Calu3 (cell line): ENCODE measurements at places on chromosomes 7 and 10.

DNA sequence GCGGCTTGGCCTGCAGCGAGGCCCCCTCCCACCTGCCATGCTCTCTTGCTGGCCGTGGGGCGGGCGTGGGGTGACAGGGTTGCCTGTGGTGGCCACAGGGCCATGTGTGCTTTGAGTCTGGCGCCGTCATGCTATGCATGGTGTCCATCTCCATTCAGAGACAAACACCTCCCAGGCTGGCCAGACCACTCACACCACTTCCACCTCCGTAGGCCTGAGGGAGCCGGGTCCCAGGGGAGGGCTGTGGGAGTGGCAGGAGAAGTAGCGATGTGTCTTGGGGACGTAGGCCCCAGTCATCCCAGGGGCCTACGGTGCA is 65.5 kb downstream of the DNAJB6 start:
- H3K36me3 ChIP-seq: peaks cover 82% of the 10 kb centered on the region
- no peaks in the 10 kb centered on the region for H3K27me3 ChIP-seq
- no peak overlapping the region for H3K4me3 ChIP-seq
- no peak overlapping the region for H3K27ac ChIP-seq
- DNase-seq: no peak
- peaks cover 26% of the 10 kb centered on the region for H3K4me1 ChIP-seq

GRCh38 chr10:87523731-87524130 is 19.0 kb downstream of the MINPP1 start:
- DNase-seq: no peak
- H3K4me1 ChIP-seq: no peaks in the 10 kb centered on the region
- H3K36me3 ChIP-seq: peaks cover 5% of the 10 kb centered on the region
- H3K4me3 ChIP-seq: no peak overlapping the region
- no peak overlapping the region for H3K27ac ChIP-seq
- no peaks in the 10 kb centered on the region for H3K27me3 ChIP-seq

DNA sequence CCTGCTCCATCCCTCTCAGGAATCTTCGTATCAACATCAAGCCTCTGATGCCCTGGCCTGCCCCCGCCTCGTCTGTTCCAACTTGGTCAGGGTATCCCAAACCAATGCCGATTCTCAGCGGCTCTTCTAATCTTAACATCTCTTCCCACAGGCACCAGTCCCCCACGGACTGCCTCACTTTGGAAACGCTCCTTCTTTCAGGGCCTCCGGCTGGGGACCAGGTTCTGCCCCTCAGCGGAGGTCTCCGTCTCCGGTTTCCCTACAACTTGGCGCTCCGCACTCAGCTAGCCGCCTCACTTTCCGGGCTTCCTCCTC is 488 bp downstream of the ABCF2 start:
- peak overlapping the region; percentile 88 for H3K4me3 ChIP-seq
- DNase-seq: no peak
- peaks cover 15% of the 10 kb centered on the region for H3K4me1 ChIP-seq
- peak overlapping the region; percentile 87 for H3K27ac ChIP-seq
- no peaks in the 10 kb centered on the region for H3K27me3 ChIP-seq

- H3K27ac ChIP-seq: no peak overlapping the region
- H3K4me3 ChIP-seq: no peak overlapping the region
Observed at GRCh38 chr10:22271786-22272185, 44.4 kb upstream of the COMMD3 start.

- H3K36me3 ChIP-seq: peaks cover 11% of the 10 kb centered on the region
- H3K4me1 ChIP-seq: no peaks in the 10 kb centered on the region
Observed at GRCh38 chr7:99489235-99489634, 10.8 kb downstream of the ZNF394 start.

DNA sequence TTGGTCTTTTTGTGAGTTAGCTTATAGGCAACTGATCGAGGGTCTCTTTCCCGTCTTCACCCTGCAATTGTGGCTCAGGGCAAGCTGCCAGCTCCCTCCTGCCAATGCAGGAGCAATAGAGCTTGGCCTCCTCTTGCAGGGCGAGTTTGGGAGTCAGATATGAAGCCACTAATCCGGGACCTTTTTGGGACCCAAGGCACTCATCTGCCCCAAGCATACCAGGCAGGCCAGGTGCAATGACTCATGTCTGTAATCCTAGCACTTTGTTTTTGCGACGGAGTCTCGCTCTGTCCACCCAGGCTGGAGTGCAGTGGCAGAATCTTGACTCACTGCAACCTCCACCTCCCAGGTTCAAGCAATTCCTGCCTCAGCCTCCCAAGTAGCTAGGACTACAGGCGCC is 21.1 kb downstream of the LIMK1 start:
- no peak overlapping the region for H3K4me3 ChIP-seq
- no peaks in the 10 kb centered on the region for H3K4me1 ChIP-seq
- no peak for DNase-seq

DNA sequence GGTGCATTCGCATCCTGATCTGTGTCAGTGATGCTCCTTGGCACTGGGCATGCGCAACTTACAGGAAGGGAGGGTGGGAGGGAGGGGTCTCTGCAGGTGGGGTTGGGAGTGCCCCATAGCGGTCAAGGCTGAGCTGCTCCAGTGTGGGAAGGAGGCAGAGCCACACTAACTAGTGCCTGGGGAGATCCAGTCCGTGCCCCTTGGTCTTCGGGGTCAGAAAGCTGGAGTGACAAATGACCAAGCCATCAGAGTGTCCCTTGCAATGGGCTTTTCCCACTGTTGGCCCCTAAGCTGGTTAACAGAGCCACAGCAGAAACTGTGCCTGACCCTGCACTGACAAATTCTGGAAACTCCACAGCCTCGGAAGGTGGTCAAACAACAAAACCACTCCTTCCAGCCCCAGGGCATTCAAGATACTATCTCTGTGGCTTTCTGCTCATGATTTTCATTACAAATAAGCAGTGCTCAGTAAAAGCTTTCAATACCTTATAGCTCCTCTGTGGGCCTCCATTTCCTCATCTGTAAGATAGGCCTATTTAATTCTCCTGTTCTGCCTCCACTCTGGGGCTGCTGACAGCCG is 138.1 kb upstream of the UNC5B start:
- H3K27me3 ChIP-seq: peaks cover 97% of the 10 kb centered on the region
- no peak overlapping the region for H3K4me3 ChIP-seq
- no peaks in the 10 kb centered on the region for H3K4me1 ChIP-seq
- no peak overlapping the region for H3K27ac ChIP-seq

DNA sequence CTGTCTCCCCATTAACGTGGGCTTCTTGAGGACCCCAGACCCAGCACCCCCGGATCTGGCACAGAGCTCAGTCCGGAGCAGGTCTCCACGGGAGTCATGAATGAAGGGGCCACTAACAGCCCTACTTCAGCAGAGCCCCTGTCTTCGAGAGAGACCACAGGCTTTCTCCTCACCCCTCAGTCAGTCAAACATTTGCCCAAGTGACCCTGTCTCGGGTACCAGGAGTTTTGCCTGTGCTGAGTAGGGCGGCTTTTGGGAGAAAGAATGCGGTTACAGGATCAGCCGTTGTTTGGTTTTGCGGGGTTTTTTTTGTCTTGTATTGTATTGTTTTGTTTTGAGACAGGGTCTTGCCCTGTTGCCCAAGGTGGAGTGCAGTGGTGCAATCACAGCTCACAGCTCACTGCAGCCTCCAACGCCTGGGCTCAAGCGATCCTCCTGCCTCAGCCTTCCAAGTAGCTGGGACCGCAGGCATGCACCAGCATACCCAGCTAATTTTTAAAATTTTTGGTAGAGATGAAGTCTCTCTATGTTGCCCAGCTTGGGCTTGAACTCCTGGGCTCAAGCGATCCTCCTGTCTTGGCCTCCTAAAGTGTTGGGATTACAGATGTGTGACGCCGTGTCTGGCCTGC is 16.5 kb downstream of the ADAP1 start:
- peaks cover 44% of the 10 kb centered on the region for H3K4me1 ChIP-seq
- H3K27ac ChIP-seq: peak overlapping the region; percentile 76
- no peak for DNase-seq
- no peaks in the 10 kb centered on the region for H3K27me3 ChIP-seq
- peak overlapping the region; percentile 37 for H3K4me3 ChIP-seq

DNA sequence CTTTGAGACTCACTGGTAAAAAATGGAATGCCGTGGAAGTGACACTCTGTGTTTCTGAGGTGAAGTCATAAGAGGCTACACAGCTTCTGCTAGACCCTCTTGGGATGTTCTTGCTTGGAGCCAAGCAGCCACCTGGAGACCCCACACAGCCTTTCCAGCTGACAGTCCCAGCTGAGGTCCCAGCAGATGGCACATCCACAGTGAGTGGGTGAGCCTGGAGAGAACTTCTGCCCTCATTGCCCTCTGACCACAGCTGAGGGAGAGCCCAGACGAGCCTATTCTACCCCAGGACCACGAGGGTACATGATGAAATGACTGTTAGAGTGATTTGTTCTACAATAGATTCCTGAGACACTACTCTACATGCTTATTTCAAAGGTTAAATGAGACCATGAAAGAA is 44.3 kb downstream of the CXCL12 start:
- no peak overlapping the region for H3K27ac ChIP-seq
- no peaks in the 10 kb centered on the region for H3K4me1 ChIP-seq
- no peak overlapping the region for H3K4me3 ChIP-seq
- no peaks in the 10 kb centered on the region for H3K36me3 ChIP-seq

GRCh38 chr10:80462981-80463741 is 9.1 kb downstream of the TSPAN14 start:
- H3K4me1 ChIP-seq: peaks cover 96% of the 10 kb centered on the region
- DNase-seq: no peak
- H3K27me3 ChIP-seq: no peaks in the 10 kb centered on the region

DNA sequence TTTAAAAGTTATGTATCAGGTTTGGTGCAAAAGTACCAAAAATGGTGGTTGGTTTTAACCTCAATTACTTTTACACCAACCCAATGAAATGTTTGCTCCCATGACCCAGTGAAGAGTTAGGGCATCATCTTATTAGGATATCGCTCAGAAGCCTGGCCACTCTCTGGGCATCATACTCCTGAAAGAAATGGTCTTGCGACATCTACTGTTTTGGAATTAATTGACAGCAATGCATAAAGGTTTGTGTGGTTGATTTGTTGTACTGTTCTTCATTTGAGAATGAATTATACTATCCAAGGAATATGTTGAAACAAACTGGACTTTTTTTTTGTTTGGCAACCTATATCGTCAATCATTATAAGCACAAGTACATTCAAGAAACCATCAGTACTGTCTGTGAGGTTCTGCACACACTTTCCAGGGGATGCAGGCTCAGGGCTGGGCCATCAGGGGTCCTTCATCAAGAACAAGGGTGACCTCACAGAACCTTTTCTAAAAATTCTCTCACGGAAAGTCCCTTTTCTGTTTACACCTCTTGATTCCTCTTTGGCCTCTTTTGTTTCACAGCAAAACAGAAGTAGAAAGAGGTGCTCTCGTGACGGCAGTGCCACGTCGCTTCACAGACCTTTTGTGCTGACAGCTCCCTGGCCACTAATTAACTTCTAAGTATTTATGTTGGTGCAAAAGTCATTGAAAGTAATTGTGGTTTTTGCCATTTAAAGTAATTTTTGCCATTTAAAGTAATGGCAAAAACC is 117.2 kb upstream of the KLF6 start:
- no peak overlapping the region for H3K4me3 ChIP-seq
- peak; percentile 23 for DNase-seq
- no peaks in the 10 kb centered on the region for H3K36me3 ChIP-seq
- H3K27me3 ChIP-seq: no peaks in the 10 kb centered on the region
- peak overlapping the region; percentile 43 for H3K27ac ChIP-seq

- no peak for DNase-seq
- no peaks in the 10 kb centered on the region for H3K27me3 ChIP-seq
- no peaks in the 10 kb centered on the region for H3K36me3 ChIP-seq
- no peak overlapping the region for H3K4me3 ChIP-seq
- no peak overlapping the region for H3K27ac ChIP-seq
- no peaks in the 10 kb centered on the region for H3K4me1 ChIP-seq
Observed at GRCh38 chr10:100567826-100568225, 32.1 kb downstream of the HIF1AN start.

GRCh38 chr10:87646935-87647334 is 12.7 kb upstream of the PAPSS2 start:
- H3K27me3 ChIP-seq: no peaks in the 10 kb centered on the region
- no peak for DNase-seq
- H3K36me3 ChIP-seq: no peaks in the 10 kb centered on the region
- H3K4me3 ChIP-seq: no peak overlapping the region
- no peaks in the 10 kb centered on the region for H3K4me1 ChIP-seq

- H3K4me1 ChIP-seq: peaks cover 9% of the 10 kb centered on the region
- no peak overlapping the region for H3K4me3 ChIP-seq
- H3K27me3 ChIP-seq: no peaks in the 10 kb centered on the region
- no peaks in the 10 kb centered on the region for H3K36me3 ChIP-seq
Observed at GRCh38 chr10:28768227-28768626, 90.9 kb downstream of the BAMBI start.

- peaks cover 21% of the 10 kb centered on the region for H3K36me3 ChIP-seq
- H3K4me1 ChIP-seq: peaks cover 16% of the 10 kb centered on the region
- peak overlapping the region; percentile 81 for H3K4me3 ChIP-seq
- H3K27me3 ChIP-seq: peaks cover 16% of the 10 kb centered on the region
- peak overlapping the region; percentile 60 for H3K27ac ChIP-seq
Observed at GRCh38 chr7:79452495-79453265, 787 bp downstream of the MAGI2 start.

- H3K27ac ChIP-seq: no peak overlapping the region
- H3K4me1 ChIP-seq: no peaks in the 10 kb centered on the region
- no peak for DNase-seq
- no peak overlapping the region for H3K4me3 ChIP-seq
Observed at GRCh38 chr7:2146676-2147472, 85.9 kb downstream of the MAD1L1 start.

- DNase-seq: no peak
- H3K4me3 ChIP-seq: no peak overlapping the region
- H3K36me3 ChIP-seq: no peaks in the 10 kb centered on the region
Observed at GRCh38 chr7:35969066-35969465, 168.2 kb downstream of the SEPTIN7 start.

- H3K36me3 ChIP-seq: peaks cover 5% of the 10 kb centered on the region
- DNase-seq: peak; percentile 53
- H3K27me3 ChIP-seq: no peaks in the 10 kb centered on the region
- no peaks in the 10 kb centered on the region for H3K4me1 ChIP-seq
Observed at GRCh38 chr10:50614444-50615137, 9.2 kb downstream of the SGMS1 start.

DNA sequence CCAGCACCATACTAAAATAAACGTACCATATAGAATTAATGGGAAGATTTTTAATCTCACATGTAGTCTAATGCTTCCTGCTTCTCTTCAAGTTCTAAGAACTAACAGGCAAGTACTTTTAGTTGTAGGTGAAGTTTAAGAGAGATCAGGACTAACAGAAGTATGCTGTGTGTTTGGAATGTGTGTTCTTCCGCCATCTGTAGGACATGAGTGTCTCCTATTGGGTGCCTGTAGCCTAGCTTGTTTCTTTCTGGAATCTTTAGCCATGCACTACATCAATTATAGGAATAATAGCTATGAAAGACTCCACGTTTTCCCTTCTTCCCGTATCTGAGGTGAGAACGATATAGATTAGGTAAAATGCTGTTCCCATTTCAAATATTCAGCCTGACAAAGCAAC is 140.2 kb upstream of the AHR start:
- no peak overlapping the region for H3K27ac ChIP-seq
- no peak for DNase-seq
- H3K4me1 ChIP-seq: peaks cover 45% of the 10 kb centered on the region
- peaks cover 13% of the 10 kb centered on the region for H3K36me3 ChIP-seq

DNA sequence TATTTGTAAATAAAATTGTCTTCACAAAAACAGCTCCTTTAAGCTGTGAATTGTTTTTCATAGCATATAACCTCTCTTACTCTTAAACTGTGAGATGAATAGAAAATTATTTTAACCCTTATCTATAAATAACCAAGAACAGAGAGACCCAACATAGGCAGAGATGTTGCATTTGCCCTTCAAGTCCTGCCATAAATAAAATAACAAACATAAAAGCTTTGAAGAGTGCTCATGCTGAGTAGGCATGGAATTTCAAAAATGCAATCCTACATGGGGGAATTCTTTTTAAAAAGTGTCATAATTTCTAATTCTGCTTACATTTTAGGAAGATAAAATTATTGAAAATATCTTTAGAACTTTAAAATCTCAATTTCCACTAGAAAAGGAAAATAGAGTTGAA is 124.1 kb upstream of the FERD3L start:
- no peaks in the 10 kb centered on the region for H3K27me3 ChIP-seq
- no peak for DNase-seq
- no peak overlapping the region for H3K27ac ChIP-seq
- no peaks in the 10 kb centered on the region for H3K36me3 ChIP-seq
